Prostate gland (tissue), 2 donors: ENCODE measurements at places on chromosomes 13 and 19.

DNA sequence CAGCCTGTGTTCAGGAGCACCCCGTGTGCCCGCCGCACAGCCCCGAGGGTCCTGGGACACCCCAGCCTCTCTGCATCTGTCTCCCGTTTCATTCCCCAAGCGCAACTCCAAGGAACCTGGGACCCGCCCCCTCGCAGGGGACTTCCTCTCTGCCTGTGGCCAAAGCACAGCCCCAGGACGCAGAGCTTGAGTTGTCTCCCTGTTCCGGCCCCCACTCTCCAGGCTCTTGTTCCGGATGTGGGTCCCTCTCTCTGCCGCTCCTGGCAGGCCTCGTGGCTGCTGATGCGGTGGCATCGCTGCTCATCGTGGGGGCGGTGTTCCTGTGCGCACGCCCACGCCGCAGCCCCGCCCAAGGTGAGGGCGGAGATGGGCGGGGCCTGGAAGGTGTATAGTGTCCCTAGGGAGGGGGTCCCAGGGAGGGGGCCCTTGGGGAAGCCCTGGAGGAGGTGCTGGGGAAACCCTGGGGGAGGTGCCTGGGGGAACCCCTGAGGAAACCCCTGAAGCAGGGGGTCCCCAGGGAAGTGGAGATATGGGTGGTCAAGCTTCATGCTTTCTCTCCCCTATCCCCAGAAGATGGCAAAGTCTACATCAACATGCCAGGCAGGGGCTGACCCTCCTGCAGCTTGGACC, 1.3 kb downstream of the HCST start:
- DNase-seq = peak; percentile 50

DNA sequence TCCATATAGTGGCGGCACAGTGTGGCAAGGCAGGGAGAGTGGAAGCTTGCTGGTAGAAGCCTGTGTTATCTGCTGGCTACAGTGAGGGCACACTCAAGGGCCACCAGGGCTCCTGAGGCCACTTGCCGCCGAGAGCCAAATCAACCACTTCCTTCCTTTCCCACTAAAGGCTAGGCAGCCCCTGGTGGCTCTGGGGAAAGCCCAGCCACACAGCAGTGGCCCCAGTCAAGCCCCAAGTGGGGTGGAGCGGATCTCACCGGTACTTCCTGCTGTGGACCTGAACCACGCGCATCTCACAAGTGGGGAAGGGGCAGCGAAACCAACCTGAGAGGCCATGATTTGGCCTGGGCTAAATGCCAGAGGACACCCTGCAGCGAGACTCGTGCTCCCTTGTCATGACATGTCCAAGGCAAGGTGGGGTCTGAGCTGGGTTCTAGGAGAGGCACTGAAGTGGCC, 21.9 kb upstream of the SLC35E1 start:
- DNase-seq = no peak

DNA sequence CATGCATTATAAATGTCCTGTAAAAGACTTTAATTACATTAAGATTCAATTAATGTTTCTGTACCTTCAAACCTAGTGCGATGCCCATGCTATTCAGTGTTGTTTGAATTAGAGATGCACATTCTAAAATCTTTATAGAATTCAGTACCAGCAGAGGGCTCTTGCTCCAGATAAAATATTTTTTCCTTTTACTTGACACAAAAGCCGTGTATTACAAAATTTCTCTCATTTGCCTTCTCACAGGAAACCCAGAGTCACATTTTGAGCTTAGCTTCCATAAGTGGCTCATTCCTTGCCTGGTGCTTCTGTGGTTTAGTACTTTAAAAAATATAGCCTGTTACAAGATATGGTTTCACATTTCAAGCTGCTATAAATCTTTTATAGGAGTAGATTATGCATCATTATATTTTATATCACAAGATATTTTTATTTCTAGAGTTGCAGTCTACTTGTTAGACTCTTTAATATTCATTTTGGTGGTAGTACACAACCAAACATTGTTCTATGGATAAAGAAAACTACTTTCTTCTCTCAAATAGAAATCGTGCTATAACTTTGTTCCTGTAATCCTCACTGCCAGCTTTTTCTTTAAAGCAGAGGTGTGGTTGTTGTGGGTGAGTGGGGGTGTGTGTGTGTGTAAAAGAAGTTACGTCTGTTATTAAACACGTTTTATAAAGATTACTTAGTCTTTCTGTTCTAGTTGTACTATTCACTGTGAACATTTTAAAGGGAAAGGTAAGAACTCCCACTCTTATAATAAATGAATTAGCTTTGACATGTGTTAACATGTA, 101.4 kb downstream of the RNF17 start:
- DNase-seq = no peak

- DNase-seq = no peak
Measured at GRCh38 chr13:33112766-33113165, 96.5 kb downstream of the KL start.

DNA sequence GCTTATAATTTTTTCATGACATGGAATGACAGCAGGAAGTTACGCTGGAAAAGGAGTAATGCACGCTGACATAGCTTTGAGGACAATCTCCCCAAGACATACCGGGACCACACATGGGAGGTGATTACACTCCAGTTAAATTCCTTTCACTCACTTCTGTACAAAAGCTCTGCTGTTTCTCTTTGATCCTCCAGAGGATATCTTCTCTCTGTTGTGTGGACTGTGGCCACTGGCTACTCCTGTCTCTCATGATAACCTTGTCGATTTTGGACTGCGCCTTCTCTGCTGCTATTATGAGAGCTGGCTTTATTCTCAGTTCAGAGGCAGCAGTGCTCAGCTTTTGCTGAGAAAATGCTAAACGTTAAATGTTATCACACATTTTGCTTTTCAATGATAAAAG, 464.6 kb downstream of the FGF9 start:
- DNase-seq = no peak

GRCh38 chr13:35672611-35673010, 196.1 kb upstream of the MAB21L1 start:
- no peak for DNase-seq

GRCh38 chr19:40599331-40599901, 1.8 kb upstream of the LTBP4 start:
- no peak for DNase-seq

- DNase-seq = no peak
Measured at GRCh38 chr13:114124431-114124830, 8.0 kb downstream of the RASA3 start.

GRCh38 chr19:3679581-3679980, 20.7 kb downstream of the PIP5K1C start:
- DNase-seq = no peak

GRCh38 chr19:4134351-4134750, 10.4 kb upstream of the MAP2K2 start:
- DNase-seq = no peak

DNA sequence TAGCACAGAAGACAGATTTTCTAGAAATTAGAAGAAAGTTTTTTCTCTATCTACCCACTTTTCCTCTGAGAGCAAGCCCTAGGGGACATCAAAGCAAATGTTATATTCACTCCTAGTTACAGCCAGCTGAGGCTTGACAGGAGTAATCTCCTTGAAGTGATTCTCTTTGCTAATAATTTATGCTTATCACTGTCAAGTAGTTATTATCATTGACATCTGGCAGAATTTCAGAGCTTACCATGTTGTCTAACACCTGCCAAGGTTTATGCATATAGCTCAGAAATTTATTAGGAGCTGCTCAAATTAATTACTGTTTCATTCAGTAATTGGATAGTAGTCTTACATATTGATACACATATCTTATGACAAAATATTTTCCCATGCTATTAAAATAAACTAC, 465.9 kb upstream of the ATXN8OS start:
- no peak for DNase-seq

- DNase-seq = no peak
Measured at GRCh38 chr19:6216996-6217751, 62.6 kb downstream of the MLLT1 start.

DNA sequence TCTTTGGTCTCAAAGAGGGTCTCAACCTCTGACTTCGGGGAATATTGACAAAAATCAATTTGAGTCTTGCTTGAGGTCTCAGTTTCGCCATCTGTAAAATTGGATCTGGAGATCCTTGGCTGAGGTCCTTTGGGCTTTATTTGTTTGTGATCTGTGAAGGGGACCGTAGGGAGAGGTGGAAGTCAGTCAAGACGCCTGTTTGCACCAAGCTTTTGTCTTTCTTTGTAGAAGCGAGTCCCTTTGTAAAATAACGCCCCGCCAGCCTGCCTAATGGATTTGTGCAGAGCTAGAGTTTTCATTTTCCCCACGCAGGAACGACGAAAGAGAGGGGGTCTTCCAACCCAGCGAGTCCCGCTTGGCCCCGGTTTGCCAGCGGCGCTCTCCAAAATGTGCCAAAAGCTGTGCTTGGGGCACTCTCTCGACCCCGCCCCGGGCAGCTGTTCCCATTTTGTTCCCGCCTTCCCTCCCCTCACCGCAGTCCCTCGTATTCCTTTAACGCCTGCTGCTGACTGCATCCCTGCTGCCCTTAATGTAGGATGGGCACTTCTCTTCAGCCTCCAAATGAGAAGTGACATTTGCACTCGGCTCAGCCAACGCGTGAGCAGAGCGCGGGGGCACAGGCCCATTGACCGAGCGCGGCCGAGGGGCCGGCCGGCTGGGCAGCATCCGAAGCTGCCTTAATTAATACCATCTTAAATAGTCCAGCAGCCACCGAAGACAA, 13.0 kb downstream of the ZIC5 start:
- DNase-seq = no peak

DNA sequence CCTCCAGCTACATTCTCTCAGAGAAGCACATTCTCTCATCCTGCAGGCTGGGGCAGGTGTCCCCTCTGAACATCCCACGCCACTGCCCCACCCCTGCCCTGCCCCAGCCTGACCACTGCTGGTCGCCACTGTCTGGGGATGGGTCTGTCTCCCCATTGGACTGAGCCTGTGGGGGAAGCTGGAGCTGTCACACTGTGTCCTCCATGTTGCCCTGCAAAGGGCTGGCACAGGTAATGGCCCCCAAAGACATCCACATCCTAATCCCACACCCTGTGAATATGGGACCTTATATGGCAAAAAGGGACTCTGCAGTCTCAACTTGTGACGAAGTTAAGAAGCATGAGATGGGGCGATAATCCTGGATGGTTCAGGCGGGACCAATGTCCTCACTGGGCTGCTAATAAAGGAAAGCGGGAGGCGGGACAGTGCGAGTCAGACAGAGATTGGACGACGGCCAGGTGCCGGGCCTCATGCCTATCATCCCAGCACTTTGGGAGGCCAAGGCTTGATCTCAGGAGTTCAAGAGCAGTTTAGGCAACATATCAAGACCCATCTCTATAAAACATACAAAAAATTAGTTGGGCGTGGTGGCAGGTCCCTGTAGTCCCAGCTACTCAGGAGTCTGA, 9.1 kb downstream of the AP2S1 start:
- peak; percentile 67 for DNase-seq

DNA sequence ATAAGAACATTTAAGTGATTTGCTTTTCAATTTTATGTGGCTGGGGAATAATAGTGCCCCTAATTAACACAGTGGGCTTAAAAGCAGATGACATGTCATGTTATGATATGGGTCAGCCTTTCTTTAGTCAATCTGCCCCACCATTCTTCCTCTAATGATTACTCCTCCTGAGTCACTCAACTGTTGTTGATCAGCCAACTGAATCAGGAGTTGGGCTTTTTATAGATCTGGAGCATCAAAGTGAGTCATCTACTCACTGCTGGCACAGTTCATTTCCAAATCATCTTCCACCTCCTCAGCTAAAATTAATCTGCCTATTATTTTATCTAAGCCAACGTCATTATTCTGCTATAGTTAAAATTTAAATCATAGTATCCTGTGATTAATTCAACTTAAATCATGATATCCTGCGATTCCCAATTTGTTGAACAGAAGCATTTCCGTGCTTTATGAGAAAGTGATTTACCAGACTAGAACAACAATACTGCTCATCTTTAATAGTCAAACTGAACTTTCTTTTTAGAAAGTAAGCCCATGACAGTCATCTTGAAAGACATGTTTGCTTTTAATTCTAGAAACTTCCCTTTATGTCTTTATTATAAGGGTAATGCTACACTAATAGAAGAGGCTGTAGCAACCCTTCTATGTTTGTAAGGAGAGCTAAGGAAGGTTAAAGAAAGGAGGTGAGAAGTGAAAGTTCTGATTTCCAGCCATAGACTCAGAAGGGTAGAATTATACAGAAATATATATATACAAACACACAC, 551.4 kb downstream of the TBC1D4 start:
- no peak for DNase-seq

GRCh38 chr19:31533114-31533513, 183.9 kb upstream of the TSHZ3 start:
- DNase-seq = no peak

- DNase-seq = no peak
Measured at GRCh38 chr13:73681779-73682178, 452.4 kb downstream of the KLF12 start.

GRCh38 chr13:38888309-38888708, 102.3 kb downstream of the STOML3 start:
- no peak for DNase-seq

GRCh38 chr19:7888145-7888825, at the start of gene LRRC8E:
Gene LRRC8E (plus strand): TSS chr19:7888510. CDS start chr19:7895604, 7,094 bp downstream.
- DNase-seq = peak; percentile 46

GRCh38 chr19:51460164-51460992, 2.1 kb upstream of the SIGLEC8 start:
- DNase-seq = no peak

GRCh38 chr19:58150328-58150921, at the start of gene ZNF329:
Gene ZNF329 (minus strand): TSS chr19:58150789. CDS start chr19:58129503, 21,286 bp downstream.
- DNase-seq = peak; percentile 74

GRCh38 chr13:31209172-31209840, 9.5 kb downstream of the B3GLCT start:
- DNase-seq = peak; percentile 24

DNA sequence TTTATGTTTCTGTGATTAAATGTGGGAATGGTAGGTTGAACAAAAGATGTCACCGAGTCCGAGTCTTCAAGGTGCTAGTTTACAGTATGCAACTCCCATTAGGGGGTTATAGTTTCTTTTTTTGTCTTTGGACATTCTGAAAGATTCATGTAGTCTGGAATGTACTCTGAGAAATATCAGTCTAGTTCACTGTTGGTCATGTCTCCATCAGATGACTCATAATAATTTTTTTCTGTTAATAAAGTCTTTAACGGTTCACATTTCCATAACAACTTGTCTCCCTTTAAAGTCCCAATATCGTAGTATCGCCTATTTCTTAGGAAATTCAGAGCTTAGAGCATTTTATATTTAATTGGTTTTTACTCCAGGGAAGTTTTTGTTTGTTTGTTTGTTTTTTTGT, 13.5 kb upstream of the ESD start:
- DNase-seq = no peak

GRCh38 chr13:94813920-94814475, 101.7 kb upstream of the SOX21 start:
- no peak for DNase-seq

GRCh38 chr13:70380809-70381208, 272.6 kb upstream of the KLHL1 start:
- DNase-seq = no peak

GRCh38 chr19:45952686-45953505, 20.8 kb downstream of the NOVA2 start:
- DNase-seq = no peak

- DNase-seq = no peak
Measured at GRCh38 chr19:28514166-28514565, 698.8 kb downstream of the UQCRFS1 start.

DNA sequence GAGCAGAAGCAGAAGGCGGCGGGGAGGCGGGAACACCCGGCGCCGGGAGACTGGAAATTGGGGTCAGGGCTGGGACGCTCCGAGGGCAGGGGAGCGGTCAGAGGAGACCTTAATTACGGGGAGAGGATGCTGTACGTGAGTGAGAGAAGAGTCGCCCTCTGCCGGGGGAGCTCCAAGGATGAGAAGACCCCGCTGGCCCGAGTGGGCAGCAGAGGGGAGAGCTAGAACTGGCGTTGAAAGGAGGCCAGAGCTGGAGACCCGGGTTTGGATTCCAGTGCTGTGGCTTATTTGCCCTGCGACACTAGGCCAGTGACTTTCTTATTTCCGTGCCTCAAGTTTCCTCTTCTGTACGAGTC, 536 bp downstream of the FAM32A start:
- DNase-seq = peak; percentile 17

GRCh38 chr13:92473765-92474475, 752.7 kb upstream of the GPC6 start:
- no peak for DNase-seq
